ENCODE measurements at places on chromosomes 2 and 18.
A peak's percentile ranks its signal among the peaks of the same experiment; 100 is the strongest.

DNA sequence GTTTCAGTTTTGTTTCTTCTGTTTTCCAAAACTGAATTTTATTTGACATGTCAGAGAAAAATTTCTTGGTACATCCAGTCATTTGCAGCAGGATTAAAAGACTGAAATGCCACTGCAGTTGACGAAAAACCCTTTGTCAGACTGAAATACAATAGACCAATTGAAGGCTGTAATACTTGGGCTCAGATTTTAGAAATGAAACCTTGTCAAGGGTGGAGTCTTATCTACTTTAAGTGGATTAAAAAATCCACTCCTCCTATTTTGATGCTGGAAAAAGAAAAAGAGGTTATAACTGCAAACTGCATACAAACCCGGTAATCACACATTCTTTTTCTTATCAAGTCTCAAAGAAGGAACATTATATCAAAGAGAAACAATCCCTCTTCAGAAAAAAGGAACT lies 80.2 kb upstream of the NEUROD1 start:
- DNase-seq = no peak

GRCh38 chr2:9939587-9940485 lies 11.7 kb upstream of the GRHL1 start:
- no peak for DNase-seq

DNA sequence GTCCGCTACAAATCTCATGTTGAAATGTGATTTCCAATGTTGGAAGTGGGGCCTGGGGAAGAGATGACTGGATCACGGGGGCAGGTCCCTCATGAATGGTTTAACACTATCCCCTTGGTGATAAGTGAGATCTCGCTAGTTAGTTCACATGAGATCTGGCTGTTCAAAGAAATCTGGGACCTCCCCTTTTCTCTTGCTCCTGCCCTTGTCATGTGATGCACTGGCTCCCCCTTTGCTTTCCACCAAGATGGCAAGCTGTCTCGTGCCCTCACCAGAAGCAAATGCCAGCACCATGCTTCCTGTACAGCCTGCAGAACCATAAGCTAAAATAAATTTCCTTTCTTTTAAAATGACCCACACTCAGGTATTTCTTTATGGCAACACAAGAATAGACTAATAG lies 57.3 kb upstream of the C2orf15 start:
- DNase-seq = no peak

- no peak for DNase-seq
Observed at GRCh38 chr2:172204309-172204708, 101.6 kb upstream of the DLX2 start.

- DNase-seq = no peak
Observed at GRCh38 chr2:218046238-218046637, 22.8 kb upstream of the RUFY4 start.

DNA sequence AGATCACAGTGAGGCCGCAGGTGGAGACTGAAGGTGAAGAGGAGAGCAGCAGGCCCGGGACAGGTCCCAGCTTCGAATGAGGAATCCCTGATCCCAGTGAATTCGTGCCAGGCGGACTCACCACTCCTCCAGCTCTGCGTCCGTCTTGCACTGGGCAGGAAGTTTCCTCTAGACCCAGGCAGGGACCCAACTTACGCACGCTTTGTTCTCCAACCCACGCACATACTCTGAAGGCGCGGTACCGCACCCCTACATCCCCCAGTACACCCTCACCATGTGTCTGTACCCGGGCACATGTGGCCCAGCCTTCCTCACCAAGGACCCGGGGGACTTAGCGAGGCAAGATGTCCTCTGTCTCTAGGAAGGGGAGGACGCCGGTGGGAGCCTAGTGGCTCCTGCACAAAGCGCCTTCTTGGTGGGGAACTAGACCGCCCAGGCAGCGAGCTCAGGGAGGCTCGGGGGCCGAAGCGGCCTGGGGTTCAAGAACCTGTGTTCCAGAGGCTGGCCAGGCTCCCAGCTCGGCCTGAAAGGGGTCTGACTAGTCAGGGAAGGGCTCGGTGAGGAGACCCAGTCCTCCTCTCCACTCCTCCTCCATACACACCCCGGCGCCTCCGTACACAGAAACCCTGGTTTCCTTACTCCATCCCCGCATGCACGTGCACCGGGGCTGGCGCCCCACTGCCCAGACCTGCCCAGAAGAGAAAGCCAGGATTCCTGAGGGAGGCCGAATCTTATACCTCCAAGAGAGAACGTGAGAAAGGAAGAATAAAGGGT lies 38.3 kb upstream of the ATP6V1B1 start:
- no peak for DNase-seq

DNA sequence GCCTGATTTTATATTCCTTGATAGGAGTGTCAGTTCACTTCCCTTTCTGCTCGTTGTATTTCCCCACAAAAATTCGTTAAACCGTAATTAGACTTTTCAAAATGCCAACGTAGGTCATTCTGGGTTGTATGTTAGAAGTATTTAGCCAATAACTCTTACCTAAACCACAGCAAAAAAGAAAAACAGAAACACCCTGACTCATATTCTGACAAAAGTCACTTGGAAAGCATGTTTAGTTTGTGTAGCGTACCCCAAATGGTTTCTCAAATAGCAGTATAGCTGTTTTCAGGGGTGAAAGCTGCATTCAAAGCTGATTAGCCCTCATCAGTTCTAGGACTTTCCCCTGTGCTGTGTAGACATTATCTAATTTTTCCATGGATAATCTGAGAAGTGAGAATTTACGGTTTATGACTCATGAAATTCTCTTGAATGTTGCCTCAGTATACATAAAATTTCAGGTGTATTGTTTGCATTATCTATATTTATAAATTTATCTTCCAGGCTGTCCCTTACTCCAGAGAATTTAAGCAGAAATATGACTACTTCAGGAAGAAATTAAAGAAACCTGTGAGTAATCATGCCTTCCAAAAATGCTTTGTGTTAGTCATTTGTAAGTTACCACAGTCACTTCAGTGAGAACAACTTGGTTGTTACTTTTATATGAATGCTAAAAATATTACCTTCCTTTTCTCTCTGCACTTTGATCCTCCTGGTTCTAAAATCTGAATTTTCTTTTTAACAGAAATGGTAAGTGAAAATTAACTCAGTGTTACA lies 264.9 kb downstream of the ALPK2 start:
- no peak for DNase-seq

- DNase-seq = no peak
Observed at GRCh38 chr2:23681356-23682140, 245.4 kb downstream of the ATAD2B start.

- no peak for DNase-seq
Observed at GRCh38 chr18:36066001-36066400, 1.4 kb downstream of the RPRD1A start.

DNA sequence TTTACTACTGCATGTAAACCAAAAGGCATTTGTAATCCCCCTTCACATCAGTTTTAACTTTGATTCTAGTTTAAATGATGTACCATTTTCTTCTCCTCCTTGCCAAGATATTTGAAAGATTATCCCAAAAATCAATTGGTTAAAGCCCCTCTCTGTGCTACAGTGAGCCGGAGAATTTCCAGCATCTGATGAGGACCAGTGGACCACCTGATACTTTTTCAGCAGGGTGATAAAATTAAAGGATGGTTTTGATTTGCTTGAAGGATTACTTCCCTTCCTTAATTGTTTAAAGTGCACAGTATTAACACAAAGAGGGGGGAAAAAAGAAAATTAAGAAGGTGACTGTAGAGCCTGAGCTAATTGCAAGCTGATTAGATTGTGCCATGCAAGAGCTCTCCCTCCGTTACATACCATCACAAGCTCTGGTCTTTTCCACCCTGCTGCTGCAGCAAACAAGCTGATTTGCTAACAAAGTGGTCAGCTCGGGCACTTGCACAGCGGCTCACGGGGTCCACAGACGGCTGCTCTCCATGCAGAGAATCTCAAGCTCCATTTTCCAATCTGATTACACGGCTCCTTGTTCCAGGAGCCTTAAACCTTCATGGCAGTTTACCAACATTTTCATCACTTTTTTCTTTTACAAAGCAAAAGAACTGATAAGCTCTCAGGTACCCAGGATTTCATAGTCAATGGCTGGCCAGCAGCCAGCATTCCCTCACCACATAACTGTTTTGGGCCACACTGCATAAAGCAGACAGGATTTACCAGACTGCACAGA lies 22.1 kb downstream of the FIGN start:
- no peak for DNase-seq

GRCh38 chr18:73719611-73720010 lies 428.0 kb downstream of the FBXO15 start:
- no peak for DNase-seq

- no peak for DNase-seq
Observed at GRCh38 chr2:180456801-180457200, 449.7 kb upstream of the CWC22 start.

DNA sequence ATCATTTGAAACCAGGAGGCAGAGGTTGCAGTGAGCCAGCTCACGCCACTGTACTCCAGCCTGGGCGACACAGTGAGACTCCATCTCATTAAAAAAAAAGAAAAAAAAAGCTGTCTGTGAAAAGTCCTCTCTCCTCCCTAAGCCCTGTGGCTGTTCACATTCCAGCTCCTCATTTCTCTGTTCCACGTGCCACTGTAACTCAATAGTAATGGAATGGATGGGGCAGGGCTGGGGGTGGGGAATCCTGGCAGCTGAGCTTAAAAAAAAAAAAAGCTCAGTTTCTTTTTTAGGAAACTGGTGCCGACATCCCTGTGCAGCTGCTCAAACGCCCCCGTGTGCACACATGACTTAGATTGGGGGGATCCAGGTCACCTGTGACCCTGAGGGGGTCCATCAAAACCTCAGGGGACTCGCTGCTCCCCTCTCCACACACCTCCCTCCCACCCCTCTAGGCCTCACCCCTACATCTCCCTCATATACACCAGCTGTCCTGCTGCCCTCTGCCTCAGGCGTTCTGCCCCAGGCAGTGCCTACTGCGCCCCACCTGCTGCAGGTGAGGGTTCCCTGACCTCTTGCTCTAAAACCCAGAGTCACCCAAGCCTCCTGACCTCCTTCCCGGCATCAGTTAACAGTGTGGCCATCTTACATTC lies 255.4 kb downstream of the AGAP1 start:
- DNase-seq = no peak

GRCh38 chr2:106921451-106921850 lies 35.5 kb upstream of the ST6GAL2 start:
- no peak for DNase-seq

GRCh38 chr18:7609617-7610016 lies 42.5 kb downstream of the PTPRM start:
- DNase-seq = no peak

DNA sequence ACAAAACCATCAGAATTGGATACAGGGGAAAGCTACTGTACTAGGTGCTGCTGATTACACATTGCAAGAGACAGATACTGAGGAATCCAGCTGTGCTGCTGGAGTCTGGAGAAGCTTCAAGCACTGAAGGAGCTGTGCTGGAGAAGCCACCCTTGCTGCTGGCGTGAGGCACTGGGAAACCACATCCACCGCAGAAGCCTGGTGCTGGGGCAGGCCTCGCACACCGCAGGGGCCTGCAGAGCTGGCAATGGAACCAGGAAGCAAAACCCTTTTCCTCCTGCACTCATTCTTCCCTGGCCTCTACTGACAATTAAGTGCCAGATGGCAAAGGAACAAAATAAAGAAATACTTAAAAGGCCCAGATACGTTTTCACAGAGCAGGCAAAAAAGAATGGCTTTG lies 94.4 kb upstream of the MSH6 start:
- DNase-seq = no peak

- DNase-seq = no peak
Observed at GRCh38 chr18:52009958-52010357, 330.0 kb upstream of the DCC start.

GRCh38 chr2:164498836-164499235 lies 122.4 kb downstream of the GRB14 start:
- no peak for DNase-seq

- DNase-seq = no peak
Observed at GRCh38 chr18:44895176-44895798, 214.6 kb downstream of the SETBP1 start.

GRCh38 chr18:37400802-37401201 lies 164.8 kb downstream of the CELF4 start:
- DNase-seq = no peak

- no peak for DNase-seq
Observed at GRCh38 chr2:85240055-85240454, 87.7 kb downstream of the TGOLN2 start.

- no peak for DNase-seq
Observed at GRCh38 chr2:146123256-146123655, 1603.3 kb upstream of the ZEB2 start.

- peak; percentile 26 for DNase-seq
Observed at GRCh38 chr2:59339121-59339836, 1098.2 kb upstream of the FANCL start.

GRCh38 chr18:38571651-38572050 lies 1006.1 kb upstream of the CELF4 start:
- no peak for DNase-seq

DNA sequence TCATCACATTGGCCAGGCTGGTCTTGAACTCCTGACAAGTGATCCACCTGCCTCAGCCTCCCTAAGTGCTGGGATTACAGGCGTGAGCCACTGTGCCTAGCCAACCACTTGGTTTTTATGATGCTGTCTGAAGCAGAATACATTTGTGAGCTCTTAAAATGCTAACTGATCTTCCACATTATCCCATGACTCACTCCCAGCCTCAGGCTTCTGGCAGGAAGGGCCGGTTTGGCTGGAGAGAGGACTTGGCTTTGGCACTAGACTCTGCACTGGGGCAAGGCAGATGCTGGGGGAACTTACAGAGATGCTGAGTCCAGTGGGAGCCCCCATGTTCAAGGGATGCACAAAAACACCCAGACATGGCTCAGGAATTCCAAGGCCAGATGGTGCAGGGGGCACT lies 40.5 kb upstream of the SH3BP4 start:
- DNase-seq = no peak

- no peak for DNase-seq
Observed at GRCh38 chr2:196725882-196726281, 73.6 kb downstream of the GTF3C3 start.

DNA sequence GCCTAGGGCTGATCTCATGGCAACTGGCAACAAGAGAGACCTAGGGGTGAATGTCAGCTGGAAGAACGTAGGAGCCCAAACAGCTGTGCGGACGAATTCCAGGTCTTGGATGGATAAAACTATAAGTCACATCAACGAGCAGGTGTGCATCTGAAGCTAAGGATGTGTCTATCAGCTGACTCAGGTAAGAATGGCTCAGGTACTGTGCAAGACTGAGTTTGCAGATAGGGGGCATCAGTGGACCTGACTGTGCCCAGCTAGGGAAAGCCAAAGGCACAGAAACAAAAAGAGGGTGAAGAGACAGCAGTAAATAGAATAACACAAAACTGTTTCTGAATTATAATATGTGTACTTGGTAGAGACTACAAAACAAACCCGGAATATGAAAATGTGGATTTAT lies 357.3 kb downstream of the ZEB2 start:
- DNase-seq = no peak

DNA sequence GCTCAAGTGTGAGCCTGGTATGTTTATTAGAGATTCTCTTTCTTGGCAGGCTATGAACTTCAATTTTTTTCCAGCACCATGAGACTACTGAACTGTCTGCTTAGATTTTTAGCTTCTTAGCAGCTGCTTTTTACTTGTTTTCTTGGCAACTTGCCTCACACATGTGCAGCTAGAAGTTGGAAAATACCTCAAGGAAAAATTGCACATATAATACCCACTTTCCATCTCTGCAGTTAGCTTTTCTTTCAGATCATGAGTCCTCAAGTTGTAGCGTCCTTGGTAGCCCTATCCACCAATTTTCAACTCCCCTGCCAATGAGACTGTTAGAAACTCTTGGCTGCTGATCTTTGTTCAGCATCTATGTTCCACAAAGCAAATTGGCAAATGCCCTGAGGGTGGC lies 302.1 kb downstream of the HRH4 start:
- no peak for DNase-seq

GRCh38 chr2:127829845-127830246 lies 18.9 kb upstream of the WDR33 start:
- DNase-seq = no peak
